ENCODE measurements at places on chromosomes 7 and 10.
A peak's percentile ranks its signal among the peaks of the same experiment; 100 is the strongest.

- DNase-seq = no peak
These were observed 36.7 kb downstream of the CDK6 start for GRCh38 chr7:92799446-92800211.

GRCh38 chr10:132130286-132131265 lies 56.2 kb upstream of the DPYSL4 start:
- DNase-seq = no peak

- DNase-seq = no peak
These were observed 160.4 kb upstream of the PFKP start for GRCh38 chr10:2906974-2907373.

DNA sequence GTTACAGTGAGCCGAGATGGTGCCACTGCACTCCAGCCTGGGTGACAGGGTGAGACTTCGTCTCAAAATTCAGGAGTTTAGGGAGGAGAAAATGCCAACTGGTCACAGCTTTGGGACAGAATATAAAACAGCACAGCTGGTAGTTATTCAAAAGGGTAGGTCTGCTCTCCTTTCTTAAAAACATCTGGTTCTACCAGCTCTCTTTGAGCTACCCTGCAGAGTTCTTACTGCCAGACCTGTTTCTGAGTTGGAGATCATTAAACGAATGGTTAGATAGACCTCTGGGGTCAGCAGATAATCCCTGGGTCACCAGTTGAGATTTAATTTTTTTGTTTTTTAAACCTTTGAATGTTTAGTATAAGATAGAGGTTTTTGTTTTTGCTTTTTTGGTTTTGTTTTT lies 52.6 kb downstream of the MCU start:
- DNase-seq = no peak

GRCh38 chr7:17679458-17679857 lies 260.8 kb downstream of the SNX13 start:
- no peak for DNase-seq

- DNase-seq = no peak
These were observed 86.2 kb downstream of the APBB1IP start for GRCh38 chr10:26524161-26524896.

- DNase-seq = no peak
These were observed 1.6 kb upstream of the DNAJB6 start for GRCh38 chr7:157335236-157335635.

DNA sequence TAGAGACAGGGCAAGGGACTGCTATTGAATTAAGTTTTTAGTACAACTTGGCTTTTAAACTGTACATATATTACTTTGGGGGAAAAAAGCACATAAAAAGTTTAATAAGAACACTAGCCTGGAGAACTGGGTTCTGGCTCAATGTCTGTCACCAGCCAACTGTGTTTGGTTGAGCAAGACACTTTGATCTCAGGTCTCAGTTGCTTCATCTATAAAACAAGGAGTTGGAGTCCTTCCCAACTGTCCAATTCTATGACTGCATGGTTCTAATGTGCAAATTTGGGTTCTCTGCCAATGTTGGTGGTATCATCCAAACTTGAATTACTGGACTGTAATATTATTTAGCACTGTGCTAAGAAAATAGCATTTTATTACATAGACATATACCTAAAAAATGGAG lies 50.3 kb downstream of the ATXN7L1 start:
- DNase-seq = no peak

GRCh38 chr7:119254742-119255141 lies 1018.2 kb upstream of the KCND2 start:
- no peak for DNase-seq

GRCh38 chr10:123062726-123063125 lies 53.9 kb downstream of the ACADSB start:
- no peak for DNase-seq

- no peak for DNase-seq
These were observed 18.4 kb downstream of the GIMAP5 start for GRCh38 chr7:150755473-150756099.

DNA sequence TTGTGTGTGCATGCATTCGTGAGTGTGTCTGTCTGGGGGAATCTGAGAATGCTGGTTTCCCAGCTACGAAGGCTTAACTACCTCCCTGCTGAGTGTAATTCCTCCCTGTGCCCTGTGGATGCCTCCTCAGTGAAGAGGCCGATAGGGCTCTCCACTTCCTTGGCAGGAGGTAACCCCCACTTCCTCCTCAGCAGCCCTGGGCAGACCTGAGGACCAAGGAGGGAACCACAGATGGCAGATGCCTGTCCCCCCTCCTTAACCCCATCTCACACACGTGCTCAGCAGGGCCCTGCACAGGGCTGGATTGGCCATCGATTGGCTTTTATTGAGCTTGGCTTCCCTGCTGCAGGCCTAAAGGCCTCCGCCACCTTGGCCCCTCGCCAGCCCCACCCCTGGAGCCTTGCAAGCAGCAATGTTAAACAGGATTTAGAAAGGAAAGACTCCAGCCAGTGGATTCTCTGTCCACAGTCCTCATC lies 45.6 kb upstream of the LRRC4 start:
- DNase-seq = no peak

GRCh38 chr7:36175886-36176285 lies 22.8 kb downstream of the EEPD1 start:
- no peak for DNase-seq

GRCh38 chr10:47370878-47371277 lies 13.2 kb downstream of the ZNF488 start:
- DNase-seq = peak; percentile 17

DNA sequence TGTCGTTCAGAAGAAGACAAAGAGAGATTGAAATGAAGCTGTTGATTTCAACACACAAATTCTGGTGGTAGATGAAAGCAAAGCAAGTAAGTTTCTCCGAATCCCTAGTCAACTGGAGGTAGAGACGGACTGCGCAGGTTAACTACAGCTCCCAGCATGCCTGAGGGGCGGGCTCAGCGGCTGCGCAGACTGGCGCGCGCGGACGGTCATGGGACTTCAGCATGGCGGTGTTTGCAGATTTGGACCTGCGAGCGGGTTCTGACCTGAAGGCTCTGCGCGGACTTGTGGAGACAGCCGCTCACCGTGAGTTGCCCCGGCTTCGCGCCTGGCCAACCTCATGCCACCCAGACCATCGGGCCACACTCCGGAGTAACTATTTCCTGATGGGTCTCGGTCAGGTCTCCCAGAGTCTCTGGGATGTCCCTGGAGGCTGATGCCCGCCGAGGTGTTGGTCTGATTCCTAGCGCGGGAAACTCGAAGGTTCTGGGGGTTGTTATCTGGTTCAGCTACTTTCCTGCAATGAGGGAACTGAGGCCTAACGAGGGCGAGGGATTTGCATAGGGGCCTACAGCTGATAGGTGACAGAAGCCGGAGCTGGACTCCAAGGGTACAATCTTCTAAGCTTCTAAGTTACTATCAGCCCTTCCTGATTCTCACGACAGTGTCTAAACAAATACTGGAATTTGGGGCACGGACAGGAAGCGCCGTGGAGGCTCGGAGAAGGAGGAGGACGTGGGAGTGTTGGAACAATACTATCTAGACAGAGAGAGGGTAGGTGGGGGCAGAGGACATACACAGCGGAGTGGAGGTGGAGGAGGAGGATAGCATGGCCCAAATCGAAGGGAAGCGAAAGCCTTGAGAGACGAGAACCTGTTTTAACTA lies at the start of gene RPP30:
RPP30 (plus strand) TSS at position 209 of the 882 bp plus-strand sequence; CDS start at position 222, 13 bp downstream.
- peak; percentile 84 for DNase-seq

DNA sequence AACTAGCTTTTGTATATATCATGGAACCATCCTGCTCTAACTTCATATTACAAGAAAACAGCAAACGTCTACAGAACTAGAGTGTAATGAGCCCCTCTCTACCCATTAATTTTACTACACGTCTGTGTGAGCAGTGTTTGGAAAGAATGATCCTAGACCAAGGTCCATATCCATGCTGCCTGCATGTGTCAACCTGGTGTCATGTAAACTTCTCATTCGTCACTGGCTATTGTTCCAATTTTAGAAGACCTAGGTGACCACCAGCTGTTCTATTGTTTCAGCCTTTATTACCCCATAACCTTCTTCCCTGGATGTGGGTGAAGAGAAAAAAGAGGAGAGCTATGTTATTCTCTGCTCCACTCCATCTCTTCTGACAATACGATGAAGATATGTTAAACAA lies 77.1 kb downstream of the CREM start:
- DNase-seq = no peak

GRCh38 chr7:24842449-24843241 lies 85.4 kb upstream of the GSDME start:
- DNase-seq = no peak

DNA sequence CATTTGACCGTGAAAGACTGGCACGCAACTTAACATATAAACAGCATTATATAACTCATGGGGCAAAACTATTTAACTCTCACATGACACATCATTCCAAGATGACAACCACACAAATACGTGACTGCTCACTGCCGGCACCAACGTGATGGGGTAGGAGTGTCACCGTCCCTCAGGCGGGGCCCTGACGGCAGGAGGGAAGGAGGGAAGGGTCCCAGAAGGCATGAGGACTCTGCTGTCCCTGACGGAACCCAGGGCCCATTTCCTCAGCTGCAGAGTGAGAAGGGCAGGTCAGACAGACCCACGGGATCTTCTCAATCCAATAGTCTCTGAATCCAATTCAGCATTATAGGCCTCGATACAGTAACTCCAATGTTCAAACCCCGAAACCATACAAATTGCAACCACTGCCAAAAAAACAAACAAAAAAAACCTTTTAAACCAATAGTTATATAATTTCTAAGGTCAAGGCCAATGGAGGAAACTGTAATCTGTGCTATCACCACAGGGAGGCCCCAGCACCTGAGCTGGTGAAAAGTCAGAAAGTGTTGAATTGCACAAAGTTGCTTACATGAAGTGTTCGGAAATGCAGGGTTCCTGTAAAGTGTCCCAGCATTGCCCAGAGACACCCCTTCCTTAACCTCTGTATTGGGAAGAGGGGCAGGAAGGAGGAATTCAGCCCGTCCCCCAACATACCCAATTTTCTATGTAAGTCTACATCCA lies 137.4 kb downstream of the TNS3 start:
- DNase-seq = no peak

DNA sequence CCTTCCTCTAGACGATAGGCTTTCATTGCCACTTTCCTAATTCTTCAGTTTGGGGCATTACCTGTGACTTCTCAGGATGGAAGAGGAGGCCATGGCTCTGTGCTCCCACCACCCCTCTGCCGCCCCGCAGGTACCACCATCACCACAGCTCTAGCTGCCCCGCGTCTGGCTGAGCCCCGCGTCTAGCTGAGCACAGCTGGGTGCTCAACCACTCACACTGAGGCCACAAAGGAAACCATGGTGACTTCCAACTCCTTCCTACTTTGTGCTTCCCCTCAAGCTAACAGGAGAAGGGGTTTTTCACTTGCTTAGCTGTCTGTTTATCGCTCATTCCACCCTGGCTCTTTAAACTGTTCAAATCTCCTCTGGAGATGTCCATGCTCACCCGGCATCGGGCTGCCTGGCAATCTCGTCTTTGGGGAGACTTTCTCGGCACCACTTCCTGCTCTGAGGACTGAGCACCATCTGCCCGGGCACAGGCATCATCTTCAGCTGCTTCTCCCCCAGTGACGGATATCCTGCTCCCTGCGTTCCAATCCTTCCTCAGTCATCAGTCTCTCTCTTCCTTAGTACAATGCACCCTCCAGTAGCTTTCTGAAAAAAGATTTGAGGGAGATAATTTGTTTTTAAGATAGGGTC lies 59.4 kb downstream of the MAD1L1 start:
- DNase-seq = no peak

DNA sequence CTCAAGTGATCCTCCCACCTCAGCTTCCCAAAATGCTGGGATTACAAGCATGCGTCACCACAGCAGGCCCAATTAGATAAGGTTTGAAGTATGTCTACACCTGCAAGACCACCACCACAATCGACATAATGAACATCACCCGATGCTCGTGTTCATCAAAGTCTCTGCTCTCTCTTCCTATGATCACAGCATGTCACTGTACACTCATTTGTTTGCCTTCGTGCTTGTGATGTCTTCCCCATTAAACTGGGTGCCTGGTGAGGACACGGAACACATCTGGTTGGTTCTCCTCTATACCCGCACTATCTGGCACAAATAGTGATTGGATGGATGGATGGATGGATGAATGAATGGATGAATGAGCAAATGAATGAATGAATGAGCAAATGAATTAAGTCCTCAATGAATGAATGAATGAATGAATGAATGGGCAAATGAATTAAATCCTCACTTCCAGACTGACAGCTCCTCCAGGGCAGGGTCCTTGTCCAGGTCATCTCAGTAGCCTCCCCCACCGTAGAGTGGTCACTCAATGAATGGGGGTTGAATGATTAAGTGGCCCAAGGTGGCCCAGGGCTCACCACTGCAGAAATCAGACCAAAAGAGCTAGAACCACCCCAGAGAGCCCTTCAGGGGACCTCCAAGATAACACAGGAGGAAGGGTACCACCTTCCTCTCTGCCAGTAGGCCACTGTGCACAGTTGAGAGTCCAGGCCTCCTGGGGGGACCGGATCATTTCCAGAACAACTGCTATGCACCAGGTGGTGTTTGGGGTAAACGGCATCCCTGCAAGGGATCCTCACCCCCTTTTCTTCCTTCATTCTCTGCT lies 101.9 kb upstream of the TNRC18 start:
- DNase-seq = peak; percentile 26

DNA sequence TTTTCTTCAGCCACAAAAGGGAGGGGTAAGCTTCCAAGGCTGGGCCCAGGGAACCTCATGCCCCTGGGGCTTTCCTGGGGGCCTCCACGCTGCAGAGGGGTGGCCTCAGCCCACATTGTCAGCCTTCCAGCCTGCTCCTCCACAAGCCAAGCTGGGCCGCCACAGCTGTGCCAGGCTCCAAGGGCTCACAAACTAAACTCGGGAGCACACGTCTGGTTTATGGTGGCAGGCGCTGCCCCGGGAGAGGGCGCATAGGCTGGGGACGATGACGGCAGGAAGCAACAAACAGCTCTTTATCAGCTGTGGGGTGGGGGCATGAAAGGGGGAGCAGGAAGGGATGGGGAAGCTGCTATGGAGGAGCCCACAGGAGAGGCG lies 6.3 kb upstream of the CDH23 start:
- DNase-seq = no peak

DNA sequence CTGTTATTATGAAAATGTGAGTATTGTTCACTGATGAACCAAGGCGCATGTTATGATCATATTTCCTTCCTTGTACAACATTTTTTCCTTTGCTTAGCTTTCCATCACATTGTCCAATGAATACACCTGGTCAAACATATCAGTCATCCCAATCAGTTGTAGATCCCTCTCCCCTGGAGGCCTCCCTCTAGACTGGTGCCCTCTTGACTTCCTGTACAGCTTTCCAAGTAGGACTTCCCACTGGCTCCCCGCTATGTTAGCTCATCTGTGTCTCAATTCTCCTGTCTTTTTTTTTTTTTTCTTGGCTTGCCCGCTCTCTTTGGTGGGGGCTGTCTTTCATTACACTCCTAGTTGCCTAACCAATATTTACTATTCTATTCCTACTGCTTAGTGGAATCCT lies 214.2 kb upstream of the NPY start:
- no peak for DNase-seq

- peak; percentile 68 for DNase-seq
These were observed 1.2 kb downstream of the SLC4A2 start for GRCh38 chr7:151060416-151061212.

- no peak for DNase-seq
These were observed 63.7 kb downstream of the ARHGAP12 start for GRCh38 chr10:31864834-31865518.

DNA sequence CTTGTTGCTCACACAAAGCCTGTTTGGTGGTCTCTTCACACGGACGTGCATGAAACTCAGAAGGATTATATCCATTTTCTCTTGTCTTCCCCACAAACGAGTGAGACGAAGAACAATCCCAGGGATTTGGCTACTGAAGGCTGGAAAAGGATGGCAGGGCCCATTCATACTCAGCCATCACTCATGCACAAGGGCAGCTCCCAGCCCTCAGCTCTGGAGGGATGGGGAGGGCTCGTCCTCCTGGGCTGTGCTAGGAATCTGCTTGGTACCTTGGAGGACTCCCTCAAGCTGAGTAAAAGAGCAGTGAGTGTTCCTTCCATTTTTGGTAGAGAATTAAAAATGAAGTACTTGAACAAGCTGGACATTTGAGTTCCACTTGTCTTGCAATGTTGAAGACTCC lies 33.2 kb upstream of the RAB18 start:
- DNase-seq = no peak
